AG09309 (cell line): ENCODE measurements at places on chromosomes 5 and 9.

- DNase-seq: no peak
Measured at GRCh38 chr9:130042885-130043653, at the start of gene FNBP1. TSS of gene FNBP1 (minus strand) at chr9:130043189. CDS start at chr9:130042975, 214 bp downstream.

DNA sequence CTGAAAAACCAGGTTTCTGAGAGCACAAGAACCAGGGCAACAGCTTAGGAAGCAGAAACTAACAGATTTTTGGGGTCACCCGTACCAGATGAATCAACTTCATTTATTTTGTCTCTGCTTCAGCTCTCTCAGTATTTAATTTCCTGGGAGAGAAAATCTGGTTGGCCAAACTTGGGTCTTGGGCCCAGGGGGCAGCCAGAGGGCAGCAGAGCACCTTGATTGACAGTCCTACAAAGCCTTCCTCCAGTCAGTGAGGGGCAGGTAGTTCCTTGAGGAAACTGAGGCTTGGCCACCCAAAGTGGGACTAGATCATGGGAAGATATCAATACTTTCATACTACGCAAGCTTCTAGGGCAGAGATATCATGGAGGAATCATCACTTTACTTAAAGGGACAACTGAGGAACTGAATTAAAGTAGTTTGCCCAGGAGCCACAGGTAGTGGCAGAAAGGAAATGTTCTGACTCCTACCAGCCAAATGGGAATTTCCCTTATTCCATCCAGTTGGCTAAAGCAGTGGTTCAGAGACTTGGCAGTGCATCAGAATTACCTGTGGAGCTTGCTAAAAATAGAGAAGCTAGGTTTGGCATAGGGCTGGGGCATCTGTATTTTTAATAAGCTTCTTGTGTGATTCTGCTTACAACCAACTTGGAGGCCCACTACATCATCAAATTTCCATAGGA, 21.5 kb upstream of the ARHGAP26 start:
- DNase-seq: no peak

DNA sequence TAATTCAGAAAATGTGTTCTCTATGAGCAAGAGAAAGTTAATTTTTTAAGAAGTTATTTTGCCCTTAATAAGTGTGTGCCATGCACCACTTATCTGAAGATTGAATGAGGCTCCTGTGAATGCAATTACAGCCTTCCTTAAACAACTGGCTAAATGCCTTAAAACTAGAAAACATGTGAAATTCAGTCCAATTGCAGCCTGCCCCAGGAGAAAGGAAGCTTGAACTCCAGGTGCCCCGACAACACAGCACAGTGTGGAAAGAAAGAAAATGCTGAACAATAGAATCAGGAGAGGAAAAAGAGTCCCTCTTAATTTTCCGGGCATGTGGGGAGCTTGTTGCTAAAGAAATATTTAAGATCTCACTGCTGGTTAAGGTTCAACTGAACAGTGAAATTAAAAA, 8.8 kb downstream of the LHFPL2 start:
- no peak for DNase-seq

DNA sequence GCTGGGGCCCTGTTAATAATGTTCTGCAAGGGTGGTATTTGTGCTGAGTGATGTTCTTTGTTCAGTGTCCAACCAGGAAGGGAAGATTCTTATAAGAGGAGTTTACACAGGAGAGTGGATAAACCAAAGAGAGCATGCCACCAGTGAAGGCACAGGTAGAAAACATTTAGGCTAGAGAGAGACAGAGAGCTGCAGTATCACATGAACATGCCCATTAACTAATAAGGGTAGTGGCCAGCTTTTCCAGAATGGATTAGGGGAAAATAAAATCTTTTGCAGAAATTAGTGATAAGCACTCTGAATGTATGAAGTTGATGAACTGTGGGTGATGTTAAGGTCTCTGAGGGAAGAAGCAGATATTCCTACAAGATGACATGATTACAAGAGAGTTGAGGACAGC, 54.1 kb upstream of the PRLR start:
- DNase-seq: no peak

- no peak for DNase-seq
Measured at GRCh38 chr5:11617080-11617479, 287.2 kb downstream of the CTNND2 start.

DNA sequence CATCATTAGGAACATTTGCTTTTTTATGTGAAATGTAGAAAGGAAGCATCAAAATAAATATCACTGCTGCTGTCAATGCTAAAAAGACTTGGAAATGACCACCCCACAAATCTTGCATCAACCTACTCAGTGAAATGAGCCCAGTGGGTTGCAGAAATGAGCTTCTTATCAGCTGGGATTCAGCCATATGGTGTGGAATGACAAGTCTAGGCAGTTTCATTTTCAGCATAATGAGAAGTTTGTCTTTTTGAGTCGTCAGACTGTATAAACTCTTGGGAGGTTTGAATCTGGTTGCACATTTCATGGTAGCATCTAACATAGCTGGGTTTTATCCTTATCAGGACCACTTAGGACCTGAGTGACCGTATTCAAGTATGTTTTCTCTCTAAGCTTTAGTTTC, 251.1 kb upstream of the PPP1R2B start:
- DNase-seq: no peak

DNA sequence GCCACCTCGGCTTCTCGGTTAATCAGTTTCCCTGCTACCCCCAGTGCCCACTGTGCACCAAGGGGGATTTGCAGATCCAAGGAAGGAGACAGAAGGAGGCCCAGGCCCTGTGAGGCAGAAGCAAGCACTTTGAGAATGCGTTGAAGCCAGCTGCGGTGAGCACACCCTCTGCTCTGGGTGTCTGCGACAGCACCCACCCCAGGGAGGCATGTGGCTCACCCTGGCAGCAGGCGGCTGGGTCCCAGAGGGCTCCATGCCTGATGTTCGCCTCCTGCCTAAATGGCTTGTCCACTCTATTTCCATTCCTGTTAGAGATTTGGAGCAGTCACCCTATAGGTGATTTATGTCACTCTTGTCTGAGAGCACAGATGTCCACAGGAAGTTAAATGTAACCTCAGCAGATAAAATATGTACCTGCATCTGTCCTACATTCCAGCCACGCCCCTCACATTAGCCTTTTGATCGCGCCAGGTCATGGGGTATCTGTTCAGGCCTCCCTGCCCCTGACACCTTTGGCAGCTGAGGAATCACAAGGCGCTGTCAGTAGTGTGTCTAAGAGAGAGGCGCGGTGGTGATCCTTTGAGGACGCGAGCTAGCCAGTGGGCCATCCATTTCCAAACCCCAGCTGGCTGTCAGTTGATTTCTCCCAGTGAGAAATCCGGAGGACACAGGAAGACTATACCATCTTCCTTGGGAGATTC, 28.1 kb downstream of the PTGES2 start:
- no peak for DNase-seq

DNA sequence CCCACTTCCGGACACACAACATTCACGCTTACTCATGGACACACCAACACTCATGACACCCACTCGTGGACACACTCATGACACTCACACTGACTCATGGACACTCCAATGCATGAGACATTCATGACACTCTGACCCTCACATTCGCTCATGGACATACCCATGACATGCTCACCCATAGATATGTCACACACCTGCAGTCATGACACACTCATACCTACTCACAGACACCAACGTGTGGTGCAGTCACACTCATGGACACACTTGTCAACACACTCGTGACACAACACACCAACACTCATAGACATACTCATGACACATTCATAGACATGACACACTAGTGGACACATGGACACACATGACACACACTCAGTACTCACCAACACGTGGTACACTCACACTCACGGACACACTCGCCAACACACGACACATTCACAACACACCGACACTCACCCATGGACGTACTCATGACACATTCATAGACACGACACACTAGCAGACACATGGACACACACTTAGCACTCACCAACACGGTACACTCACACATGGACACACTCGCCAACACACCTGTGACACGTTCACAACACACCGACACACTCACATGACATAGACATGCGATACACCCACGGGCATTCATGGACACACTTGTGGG, 73.4 kb downstream of the PHF2 start:
- no peak for DNase-seq

GRCh38 chr9:99881769-99882168, 24.7 kb upstream of the STX17 start:
- no peak for DNase-seq

- DNase-seq: no peak
Measured at GRCh38 chr5:179244044-179244443, 101.2 kb downstream of the ADAMTS2 start.

DNA sequence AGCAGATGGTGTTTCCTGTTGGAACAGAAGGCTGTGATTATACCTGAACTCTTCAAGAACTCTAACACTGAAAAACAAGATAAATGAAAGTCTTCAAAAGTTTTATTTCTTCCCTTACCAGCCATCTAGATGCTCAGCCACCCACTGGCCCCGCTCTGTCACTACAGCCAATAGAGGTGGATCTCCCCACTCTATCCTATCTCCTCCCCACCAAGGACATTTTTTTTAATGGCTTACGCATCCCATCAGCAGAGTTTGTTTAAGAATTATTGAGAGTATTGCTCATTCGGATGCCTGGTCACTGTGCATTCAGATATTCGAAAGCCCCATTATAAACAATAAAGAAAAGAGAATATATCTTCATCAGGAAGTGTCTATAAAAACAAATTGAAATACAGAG, 159.4 kb downstream of the RASEF start:
- DNase-seq: no peak

DNA sequence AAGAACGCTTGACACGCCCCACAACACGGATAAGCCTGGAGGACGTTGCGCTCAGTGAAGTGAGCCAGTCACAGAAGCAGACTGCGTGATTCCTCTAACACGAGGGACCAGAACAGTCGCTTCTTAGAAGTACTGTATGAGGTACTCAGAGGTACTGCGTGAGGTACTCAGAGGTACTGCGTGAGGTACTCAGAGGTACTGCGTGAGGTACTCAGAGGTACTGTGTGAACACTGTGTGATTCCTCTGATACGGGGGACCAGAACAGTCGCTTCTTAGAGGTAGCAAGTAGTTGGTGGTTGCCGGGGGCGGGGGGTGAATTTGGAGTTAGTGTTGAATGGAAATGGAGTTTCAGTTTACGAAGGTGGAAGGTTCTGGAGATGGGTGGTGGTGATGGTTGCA, 5.8 kb downstream of the NDUFS6 start:
- no peak for DNase-seq

DNA sequence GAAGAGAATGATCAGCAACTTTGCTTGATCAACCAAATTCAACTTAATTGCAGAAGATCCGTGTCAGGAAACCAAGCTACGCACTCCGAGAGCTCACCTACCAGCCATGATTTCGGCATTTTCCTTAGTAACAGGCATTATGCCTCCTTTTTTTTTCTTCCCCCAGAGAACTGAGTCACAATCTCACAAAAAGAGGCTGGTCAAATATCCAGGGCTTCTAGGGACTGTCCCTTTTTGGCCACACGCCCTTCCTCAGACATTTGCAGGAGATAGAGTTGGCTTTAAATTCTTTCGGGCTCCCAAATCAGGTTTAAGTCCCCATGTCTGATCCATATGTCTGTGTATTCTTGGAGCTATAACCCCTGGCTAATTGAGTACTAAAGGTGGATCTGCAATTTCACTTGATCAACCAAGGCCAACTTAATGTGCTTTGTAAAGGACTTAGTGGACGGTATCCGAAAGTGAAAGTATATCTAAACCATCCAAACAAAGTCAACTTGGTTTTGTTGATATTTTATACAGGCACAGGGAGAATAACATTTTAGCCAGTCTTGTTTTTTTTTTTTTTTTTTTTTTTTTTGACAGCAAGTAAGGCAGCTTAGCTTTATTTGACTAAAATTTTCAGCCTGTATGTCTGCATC, 100.8 kb upstream of the TBCA start:
- DNase-seq: no peak

DNA sequence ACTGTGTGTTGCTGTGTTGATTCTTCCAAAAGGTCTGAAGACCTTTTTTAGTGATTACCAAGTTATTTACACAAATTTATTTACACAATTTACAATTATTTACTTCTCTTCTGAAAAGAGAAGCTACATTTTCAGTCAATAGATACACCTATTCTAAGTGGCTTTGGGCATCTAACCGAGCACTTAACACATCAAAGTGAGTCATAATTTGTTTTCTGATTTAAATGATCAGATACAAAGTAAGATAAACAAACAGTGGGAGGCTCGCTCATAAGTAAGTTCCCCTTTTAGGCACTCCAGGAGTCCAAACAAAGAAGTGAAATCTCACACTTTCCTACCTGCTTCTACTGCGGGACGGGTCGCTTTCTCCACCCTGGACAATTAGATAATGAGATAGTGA, 90.2 kb downstream of the APBA1 start:
- no peak for DNase-seq

DNA sequence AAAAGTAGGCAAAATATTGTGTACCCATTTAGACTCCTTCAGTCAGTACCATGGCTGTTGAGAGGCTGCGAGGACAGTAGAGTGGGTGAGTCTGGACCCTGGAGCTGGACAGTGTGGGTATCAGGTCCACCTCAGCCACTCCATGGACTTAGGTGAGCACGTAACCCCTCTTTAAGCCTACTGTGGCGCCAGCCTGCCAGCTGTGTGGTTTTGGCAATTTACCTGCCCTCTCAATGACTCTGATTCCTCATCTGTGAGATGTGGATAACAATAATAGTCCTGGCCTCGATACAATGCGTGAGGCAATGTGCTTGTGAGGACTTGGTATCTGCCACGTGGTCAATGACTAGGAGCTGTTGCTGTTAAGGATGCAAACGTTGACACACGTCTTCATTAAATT, 17.9 kb downstream of the SLC1A3 start:
- DNase-seq: no peak

- DNase-seq: no peak
Measured at GRCh38 chr9:125066839-125067619, 76.3 kb downstream of the SCAI start.

- DNase-seq: peak; percentile 83
Measured at GRCh38 chr5:67648201-67648671, 451.6 kb upstream of the CD180 start.

GRCh38 chr5:145778144-145778900, 56.8 kb downstream of the PRELID2 start:
- DNase-seq: no peak

GRCh38 chr5:14220642-14221041, 77.5 kb downstream of the TRIO start:
- no peak for DNase-seq

DNA sequence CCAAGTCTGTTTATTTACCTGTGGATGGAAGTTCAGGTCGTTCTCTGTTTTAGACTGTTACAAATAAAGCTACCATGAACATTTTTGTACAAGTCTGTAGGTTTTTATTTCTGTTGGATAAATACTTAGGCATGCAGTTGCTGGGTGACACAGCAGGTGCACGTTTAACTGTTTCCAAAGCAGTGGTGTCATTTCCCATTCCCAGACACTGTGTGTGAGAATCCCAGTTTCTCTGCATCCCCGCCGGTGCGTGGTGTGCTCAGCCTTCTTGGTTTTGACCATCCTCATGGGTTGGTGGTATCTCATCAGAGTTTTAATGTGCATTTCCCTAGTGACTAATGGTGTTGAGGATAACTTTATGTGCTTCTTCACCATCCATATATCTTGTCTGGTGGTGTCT, 27.2 kb downstream of the AHRR start:
- no peak for DNase-seq

DNA sequence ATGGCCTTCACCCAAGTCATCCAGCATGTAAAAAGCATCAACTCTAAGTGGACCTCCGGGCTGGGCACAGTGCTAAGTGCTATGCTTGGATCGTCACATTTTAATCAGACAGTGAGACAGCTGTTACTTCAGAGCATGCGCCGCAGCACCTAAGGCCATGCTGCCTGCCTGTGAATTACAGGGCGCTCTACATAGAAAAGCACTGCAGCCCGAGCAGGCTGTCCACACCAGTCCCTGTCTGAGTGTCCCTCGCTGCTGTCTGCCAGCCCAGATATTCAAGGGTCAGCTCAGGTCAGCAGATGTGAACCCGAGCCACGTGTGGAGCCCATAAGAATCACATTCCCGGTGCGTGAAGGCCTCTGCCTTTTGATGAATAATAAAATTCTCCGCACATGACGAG, 37.1 kb downstream of the AK8 start:
- DNase-seq: no peak
